ENCODE measurements at places on chromosomes 7 and 10.

- DNase-seq: no peak
Observed at GRCh38 chr10:2529945-2530344, 537.4 kb upstream of the PFKP start.

GRCh38 chr10:11525503-11525902 lies 85.9 kb downstream of the USP6NL start:
- no peak for DNase-seq

- no peak for DNase-seq
Observed at GRCh38 chr7:40156988-40157387, 22.2 kb downstream of the SUGCT start.

DNA sequence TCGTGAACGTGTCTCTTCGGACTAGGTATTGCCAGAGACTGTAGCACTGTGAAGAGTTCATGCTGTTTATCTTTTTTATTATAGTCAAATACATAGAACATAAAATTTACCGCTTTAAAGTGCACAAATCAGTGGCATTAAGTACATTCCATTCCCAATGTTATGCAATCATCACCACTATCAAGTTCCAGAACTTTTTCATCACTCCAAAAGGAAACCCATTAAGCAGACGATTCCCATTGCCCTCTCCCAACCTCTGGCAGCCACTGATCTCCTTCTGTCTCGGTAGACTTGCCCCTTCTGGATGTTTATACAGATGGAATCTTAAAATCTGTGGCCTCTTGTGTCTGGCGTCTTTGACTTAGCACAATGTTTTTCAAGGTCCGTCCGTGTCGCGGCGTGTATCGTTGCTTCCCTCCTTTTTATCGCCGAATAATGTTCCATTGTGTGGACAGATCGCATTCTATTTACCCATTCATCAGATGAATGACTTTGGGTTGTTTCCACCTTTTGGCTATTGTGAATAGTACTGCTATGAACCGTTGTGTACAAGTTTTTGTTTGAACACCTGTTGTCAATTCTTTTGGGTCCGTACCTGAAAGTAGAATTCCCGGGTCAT lies 2.7 kb downstream of the PROSER2 start:
- DNase-seq: no peak

DNA sequence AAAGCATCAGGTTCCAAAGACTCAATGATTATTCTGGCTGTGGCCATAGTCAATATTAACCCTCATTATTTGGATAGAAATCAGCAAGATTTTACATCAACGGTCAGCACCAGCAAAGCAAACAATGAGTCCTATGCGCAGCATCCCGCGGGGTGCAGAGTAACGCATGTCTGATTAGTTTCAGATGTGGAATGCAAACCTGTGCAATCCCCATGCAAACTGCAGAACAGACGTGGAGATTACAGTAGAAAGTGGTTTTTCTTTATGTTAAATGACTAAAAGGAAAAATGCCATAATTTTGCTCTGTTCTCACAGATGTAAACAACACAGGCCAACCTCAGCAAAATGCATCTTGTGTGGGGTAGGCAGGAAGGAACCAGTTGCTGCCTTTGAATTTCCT lies 258.1 kb upstream of the GRB10 start:
- DNase-seq: no peak

GRCh38 chr7:36667007-36667745 lies 57.1 kb downstream of the AOAH start:
- DNase-seq: no peak

DNA sequence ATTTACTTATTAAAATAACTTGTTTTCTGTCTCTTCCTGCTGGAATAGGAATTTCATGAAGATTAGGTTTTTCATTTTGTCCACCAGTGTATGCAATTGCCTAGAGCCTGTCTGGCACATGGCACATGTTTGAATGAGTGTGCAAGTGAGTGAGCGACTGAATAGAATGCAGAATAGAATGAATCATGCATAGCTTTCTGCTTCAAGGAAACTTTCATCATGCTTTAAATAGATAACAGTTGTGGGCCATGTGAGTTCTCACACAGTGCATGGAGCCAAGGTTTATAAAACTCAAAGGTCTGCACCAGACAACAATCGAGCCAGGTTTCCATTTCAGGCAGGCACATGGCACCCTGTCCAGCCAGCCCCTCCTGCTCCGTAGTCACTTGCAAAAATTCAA lies 74.2 kb upstream of the HECW1 start:
- no peak for DNase-seq

GRCh38 chr10:49222170-49222569 lies 34.0 kb upstream of the TMEM273 start:
- DNase-seq: no peak

DNA sequence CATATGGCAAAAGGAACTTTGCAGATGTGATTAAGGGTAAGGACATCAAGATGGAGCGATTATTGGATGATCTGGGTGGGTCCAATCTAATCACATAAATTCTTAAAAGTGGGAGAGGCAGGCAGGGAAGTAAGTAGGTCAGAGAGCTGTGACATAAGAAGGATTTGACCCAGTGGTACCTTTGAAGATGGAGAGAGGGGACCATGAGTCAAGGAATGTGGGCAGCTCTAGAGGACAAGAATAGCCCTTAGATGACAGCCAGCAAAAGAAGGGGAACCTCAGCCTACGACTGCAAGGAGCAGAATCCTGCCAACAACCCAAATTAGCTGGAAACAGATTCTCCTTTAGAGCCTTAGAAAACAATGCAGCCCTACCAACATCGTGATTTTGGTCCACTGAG lies 34.5 kb downstream of the LAMB1 start:
- no peak for DNase-seq

DNA sequence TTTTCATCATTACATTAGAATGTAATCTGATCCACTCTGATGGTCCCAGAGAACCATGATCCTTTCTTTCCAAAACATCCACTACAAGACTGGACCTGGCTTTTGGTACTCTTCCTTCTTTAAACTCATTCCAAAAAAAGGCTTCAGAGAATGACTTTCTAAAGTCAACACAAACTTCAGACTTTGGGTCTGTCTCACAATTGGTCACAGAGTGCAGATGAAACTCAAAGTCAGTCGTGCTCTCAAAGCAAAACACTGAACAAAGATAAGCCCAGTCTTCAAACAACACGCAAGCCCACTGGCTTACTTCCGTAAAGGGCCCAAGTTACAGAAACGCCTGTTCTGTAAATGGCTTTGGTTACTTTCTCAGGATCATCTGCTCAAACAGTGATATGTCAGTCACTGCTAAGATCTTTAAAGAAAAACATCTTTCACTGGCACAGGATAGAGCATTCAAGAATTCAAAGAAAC lies 250.9 kb upstream of the MKLN1 start:
- DNase-seq: no peak

DNA sequence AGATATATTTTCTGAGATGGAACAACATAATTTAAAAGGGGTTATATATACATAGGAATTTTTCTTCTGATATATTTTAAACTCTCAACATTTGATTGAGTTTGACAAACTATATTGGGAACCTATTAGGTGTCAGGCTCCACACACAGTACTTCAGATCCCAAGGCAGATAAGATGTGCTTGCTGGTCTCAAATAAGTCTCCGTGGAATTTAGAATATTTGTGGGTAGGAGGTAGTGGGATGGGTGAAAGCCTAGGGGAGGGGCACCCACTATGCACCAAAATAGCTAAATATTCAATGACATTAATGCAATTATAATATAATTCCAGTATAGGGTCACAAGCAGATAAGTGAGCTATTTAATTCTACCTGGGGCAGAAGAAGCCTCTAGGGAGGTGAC lies 81.5 kb downstream of the ARL4A start:
- DNase-seq: no peak

GRCh38 chr10:123619067-123619855 lies 46.9 kb upstream of the GPR26 start:
- DNase-seq: no peak

DNA sequence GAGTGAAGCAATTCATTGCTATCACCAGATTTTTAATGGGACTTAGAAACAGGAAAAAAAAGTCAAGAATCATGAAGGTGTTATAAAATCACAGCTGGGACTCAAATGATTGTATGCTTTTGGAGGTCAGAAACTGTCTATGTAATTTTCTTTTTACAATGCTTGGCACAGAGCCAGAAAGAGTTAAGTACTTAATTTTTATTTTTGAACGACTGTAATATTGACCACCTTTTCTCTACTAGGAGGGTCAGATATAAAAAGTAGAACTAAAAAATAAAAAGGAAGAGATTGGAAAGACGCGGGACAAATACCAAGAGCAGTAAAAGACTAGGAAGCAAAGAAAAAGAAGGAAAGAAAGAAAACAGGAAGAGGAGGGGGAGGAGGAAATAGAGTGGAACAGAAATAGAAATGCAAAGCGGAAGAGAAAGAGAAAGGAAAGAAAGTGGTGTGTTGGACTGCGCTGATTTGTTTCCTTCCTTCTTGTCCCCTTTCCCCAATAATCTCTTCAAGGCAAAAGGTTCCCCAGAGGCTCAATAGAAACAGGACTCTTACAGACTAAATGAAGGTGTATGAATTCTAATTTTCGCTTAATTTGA lies 23.2 kb upstream of the C1GALT1 start:
- no peak for DNase-seq

GRCh38 chr10:1063232-1063865 lies 7.2 kb downstream of the WDR37 start:
- DNase-seq: peak; percentile 8

DNA sequence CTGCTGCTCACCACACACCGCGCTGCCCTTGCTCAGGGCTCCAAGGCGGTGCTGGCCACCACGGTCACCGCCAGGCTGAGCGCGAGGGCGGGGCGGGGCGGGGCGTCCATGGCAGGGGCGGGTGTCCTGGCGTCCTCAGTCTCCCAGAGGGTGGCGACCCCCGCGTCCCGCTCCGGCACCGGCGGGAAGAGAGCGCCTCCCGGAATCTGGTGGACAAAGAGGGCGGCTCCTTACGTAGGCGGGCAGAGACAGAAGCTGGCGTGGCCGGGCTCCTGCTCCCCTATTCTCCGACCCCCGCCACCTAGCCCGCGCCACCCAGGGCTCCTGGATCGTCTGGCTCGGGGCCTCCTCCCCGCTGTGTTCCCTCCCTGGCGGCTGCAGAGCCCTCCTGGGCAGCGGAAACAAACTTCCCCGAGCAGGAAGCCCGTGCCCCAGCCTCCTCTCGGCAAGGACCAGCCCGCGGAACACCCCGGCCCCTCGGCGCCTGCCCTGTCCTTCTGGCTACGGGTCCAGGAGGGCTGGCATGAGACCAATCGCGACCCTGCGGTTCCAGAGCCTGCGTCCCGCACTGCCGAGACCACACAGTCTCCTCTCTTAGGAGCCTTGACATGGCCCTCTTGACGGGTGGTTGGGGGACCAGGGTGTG lies 133.8 kb upstream of the ZNF92 start:
- no peak for DNase-seq
